Activated T-helper 1 cell treated with anti-CD3 and anti-CD28 coated beads, Interleukin-12 subunit alpha, Interleukin-12 subunit beta, Interleukin-2, Interleukin-4 antibody, amounts not matched to agents 30 ng/mL and 10 ng/mL and 1 ng/mL, durations not matched to agents 14 hours and 24 hours and 36 hours (primary cell): ENCODE measurements at places on chromosomes 3 and 15. TPM values are rescaled to one million over a fixed set of nuclear protein-coding genes. Genes with fewer than 3 reads are reported as not detected.

DNA sequence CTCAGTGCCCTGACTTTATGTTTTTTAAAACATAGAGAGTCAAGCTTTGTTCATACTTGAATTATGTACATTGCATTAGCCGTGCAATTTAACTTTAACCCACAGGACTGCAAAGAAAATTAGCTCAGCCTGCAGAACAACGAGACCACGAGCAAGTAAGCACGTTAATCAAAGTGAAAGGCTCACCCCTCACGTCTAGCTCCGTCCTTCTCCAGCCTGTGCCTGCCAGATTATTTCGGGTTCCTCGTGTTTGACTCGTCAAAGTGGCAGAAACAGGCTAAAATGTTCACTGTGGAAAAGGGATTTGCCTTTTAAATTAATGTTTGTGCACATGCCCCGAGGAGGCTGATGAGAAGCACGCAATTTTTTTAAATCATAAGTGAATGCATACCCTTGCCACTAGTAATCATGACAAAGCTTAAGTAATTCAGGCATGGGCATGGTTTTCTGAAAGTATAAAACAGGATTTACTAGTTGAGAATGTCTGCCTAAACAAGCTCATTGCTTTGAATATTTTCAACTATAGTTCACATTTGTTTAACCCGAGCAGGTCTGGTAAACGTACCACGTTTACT is 15.3 kb downstream of the ZBTB38 start:
- no peak for DNase-seq
- peaks cover 2% of the 10 kb centered on the region for H3K36me3 ChIP-seq
- H3K4me3 ChIP-seq, result no peak overlapping the region
- H3K27me3 ChIP-seq, result peaks cover 5% of the 10 kb centered on the region
- peaks cover 21% of the 10 kb centered on the region for H3K4me1 ChIP-seq

- no peak overlapping the region for H3K4me3 ChIP-seq
- no peaks in the 10 kb centered on the region for H3K27me3 ChIP-seq
- no peaks in the 10 kb centered on the region for H3K36me3 ChIP-seq
- H3K27ac ChIP-seq, result no peak overlapping the region
- no peaks in the 10 kb centered on the region for H3K4me1 ChIP-seq
Observed at GRCh38 chr3:155323063-155323666, 29.7 kb upstream of the STRIT1 start.

- H3K4me1 ChIP-seq, result no peaks in the 10 kb centered on the region
- no peak overlapping the region for H3K4me3 ChIP-seq
- H3K27me3 ChIP-seq, result peaks cover 3% of the 10 kb centered on the region
- H3K36me3 ChIP-seq, result no peaks in the 10 kb centered on the region
Observed at GRCh38 chr15:22231603-22232002, 151.3 kb downstream of the OR4M2 start.

DNA sequence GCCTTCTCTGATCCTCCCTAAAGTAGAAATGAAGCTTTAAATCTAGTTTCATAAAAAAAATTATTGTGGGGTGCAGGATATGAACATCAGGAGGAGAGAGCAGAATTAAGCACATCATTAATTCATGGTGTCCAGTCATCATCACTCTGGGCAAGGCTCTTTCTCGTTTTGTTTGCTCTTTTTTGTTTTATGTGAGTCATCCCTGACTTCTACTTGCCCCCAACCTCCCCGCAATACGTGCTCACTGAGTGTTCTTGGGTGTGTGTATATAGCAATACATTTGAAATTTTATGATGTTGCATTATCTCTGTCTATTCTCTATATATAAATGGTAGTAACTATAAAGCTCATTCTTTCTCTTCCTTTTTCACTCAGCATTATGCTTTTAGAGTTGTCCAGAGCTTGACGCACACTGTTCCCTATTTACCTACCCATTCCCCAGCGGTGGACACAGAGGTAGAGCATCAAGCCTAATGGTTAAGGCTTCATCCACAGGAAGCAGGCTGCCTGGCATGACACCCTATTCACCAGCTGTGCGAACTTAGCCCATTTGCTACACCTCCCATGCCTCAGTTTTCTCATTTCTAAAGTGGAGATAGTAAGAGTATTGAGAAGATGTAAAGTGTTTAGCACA is 72.3 kb downstream of the CD200R1L start:
- H3K36me3 ChIP-seq, result no peaks in the 10 kb centered on the region
- no peak overlapping the region for H3K4me3 ChIP-seq

The ABI3BP gene
- total RNA-seq, result not detected in 2 replicates

The CCR3 gene
- total RNA-seq, result 0.29 TPM in 1 of 2 replicates, not detected in the other

- H3K36me3 ChIP-seq, result no peaks in the 10 kb centered on the region
- H3K27ac ChIP-seq, result no peak overlapping the region
- no peak overlapping the region for H3K4me3 ChIP-seq
Observed at GRCh38 chr3:11434563-11435096, 162.4 kb downstream of the ATG7 start.

DNA sequence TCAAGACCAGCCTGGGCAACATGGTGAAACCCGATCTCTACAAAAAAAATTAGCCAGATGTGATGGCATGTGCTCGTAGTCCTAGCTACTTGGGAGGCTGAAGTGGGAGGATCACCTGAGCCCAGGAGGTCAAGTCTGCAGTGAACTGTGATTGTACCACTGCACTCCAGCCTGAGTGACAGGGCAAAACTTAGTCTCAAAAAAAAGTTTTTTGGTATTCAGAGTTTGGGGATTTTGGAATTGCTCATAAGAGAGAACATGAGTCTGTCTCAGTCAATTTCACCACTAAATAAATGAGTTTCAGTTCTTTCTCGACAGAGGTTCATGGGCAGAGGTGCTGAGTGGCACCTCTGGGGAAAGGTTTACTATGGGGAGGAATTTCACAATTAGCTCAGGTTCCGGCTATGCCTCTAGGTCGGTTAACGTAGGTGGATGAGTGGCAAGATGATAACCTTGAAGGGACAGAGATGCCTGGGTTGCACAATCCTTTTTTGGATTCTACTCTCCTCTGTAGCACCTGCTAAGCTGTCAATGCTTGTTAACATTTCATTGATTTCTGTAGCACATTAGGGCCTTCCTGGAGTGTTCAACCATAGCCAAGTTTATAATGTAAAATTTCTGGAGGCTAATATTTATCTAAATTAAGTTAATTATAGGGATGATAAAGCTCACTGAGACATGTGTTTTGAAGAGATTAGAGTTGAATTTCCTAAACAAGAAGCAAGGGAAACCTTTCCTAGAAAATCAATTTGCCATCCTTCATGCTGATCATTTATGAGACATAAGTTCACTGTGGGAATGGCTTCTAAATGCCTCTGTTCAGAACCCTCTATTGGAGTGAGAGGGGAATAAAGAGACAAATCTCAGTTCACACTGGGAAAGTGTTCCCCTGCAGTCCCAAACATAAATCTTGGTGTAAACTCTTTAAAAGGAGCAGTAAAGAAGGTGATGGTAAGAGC is 37.4 kb upstream of the DCP1A start:
- H3K4me3 ChIP-seq, result no peak overlapping the region
- H3K27ac ChIP-seq, result no peak overlapping the region
- DNase-seq, result no peak
- H3K27me3 ChIP-seq, result peaks cover 22% of the 10 kb centered on the region
- no peaks in the 10 kb centered on the region for H3K4me1 ChIP-seq

GRCh38 chr3:184296616-184297015 is 2.4 kb upstream of the PSMD2 start:
- no peak for DNase-seq
- H3K36me3 ChIP-seq, result peaks cover 18% of the 10 kb centered on the region
- H3K4me3 ChIP-seq, result peak overlapping the region; percentile 53
- peak overlapping the region; percentile 29 for H3K27ac ChIP-seq
- peaks cover 8% of the 10 kb centered on the region for H3K27me3 ChIP-seq

The SPTSSB gene
- total RNA-seq, result not detected in 2 replicates

GRCh38 chr3:81742581-81742980 is 18.9 kb downstream of the GBE1 start:
- H3K27me3 ChIP-seq, result no peaks in the 10 kb centered on the region
- DNase-seq, result no peak
- no peak overlapping the region for H3K27ac ChIP-seq
- peaks cover 4% of the 10 kb centered on the region for H3K36me3 ChIP-seq
- H3K4me3 ChIP-seq, result no peak overlapping the region
- peaks cover 8% of the 10 kb centered on the region for H3K4me1 ChIP-seq

DNA sequence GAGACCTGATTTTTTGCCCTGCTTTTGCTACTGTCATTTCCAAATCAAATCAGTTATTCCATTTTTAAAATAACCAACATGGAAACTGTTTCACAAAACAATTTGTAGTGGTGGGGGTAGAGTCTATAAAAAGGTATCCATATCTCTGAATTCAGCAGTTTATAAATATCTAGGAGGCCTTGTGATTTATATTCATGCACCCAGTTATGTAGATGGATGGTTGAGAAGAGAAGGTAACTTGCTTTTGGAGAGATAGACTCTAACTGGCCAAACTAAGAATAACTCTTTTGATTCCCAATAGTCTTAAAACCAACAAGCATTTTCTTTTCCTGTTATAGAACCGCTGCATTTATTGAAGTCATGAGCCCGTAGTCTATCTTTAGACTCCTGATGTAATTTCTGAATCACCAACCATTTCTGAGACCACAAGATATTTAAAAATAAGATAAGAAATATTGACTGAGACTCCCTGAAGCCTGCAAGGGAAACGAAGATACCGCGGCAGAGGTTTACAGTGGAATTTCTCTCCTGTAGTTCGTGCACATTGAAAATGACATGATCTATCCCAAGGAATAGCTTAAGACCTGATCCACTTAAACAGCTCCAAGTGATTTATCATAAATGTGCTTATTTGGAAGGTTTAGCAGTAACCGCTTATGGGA is 68.5 kb downstream of the SAMMSON start:
- peaks cover 5% of the 10 kb centered on the region for H3K27me3 ChIP-seq
- no peaks in the 10 kb centered on the region for H3K4me1 ChIP-seq
- H3K4me3 ChIP-seq, result no peak overlapping the region
- H3K36me3 ChIP-seq, result no peaks in the 10 kb centered on the region

GRCh38 chr15:82847703-82848102 is 38.3 kb downstream of the WHAMM start:
- no peak overlapping the region for H3K4me3 ChIP-seq
- H3K27me3 ChIP-seq, result peaks cover 17% of the 10 kb centered on the region
- H3K36me3 ChIP-seq, result peaks cover 4% of the 10 kb centered on the region
- no peak for DNase-seq
- H3K27ac ChIP-seq, result no peak overlapping the region
- H3K4me1 ChIP-seq, result peaks cover 8% of the 10 kb centered on the region

DNA sequence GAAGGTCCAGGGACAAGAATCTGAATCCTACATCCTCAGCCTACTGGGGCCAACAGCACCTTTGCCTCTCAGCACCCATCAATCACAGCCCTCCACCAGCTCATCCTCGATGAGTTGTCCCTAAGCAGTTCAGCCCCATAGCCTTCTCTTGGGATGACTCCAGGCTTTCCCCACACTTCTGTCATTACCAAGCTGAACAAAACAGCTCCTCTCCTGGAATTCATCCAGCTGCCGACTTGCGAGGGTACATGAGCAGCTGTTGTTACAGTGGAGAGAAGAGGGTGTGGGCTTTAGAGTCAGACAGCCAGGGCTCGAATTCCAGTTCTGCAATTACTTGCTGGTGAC is 69.0 kb upstream of the THBS1 start:
- DNase-seq, result no peak
- no peaks in the 10 kb centered on the region for H3K4me1 ChIP-seq
- no peak overlapping the region for H3K4me3 ChIP-seq
- H3K36me3 ChIP-seq, result no peaks in the 10 kb centered on the region

DNA sequence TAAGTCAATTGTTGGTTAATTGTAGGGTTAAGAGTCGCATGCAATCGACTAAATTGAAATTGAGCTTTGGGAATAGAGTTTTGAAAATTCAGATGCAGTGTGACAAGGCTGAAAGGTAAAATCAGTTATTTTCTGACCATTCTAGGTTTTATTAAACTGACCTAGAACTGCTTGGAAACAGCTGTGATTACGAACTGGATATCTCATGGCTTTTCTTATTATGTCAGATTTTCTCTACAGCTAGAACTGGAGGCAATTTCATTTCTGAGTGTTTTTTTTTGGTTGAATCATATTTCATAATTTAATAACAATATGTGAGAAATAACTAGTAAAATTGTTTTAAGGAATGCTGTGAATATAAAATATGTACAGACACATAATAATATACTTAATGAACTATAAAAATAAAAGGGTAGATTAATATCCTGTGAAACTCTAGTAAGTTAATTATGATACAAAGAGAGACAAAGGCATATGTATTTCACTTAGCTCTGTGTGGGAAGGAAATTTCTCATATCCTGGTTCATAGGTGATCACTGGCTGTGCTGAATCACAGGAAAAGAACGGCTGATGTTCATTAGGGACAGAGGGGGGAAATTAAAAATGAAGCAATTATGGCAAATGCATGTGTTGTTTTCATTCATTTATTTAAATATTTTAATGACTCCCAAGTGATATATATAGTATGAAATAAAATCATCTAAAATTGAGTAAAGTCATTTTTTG is 403.2 kb downstream of the ZIC1 start:
- no peaks in the 10 kb centered on the region for H3K36me3 ChIP-seq
- DNase-seq, result no peak
- no peaks in the 10 kb centered on the region for H3K4me1 ChIP-seq
- H3K27ac ChIP-seq, result no peak overlapping the region
- H3K4me3 ChIP-seq, result no peak overlapping the region
- H3K27me3 ChIP-seq, result no peaks in the 10 kb centered on the region

The UACA gene
- 0.57 and 1.2 TPM in 2 replicates for total RNA-seq

The SLC12A1 gene
- not detected in 2 replicates for total RNA-seq

GRCh38 chr15:92570391-92570790 is 85.2 kb downstream of the FAM174B start:
- no peak overlapping the region for H3K27ac ChIP-seq
- no peaks in the 10 kb centered on the region for H3K36me3 ChIP-seq
- H3K27me3 ChIP-seq, result peaks cover 9% of the 10 kb centered on the region

The FANCI gene
- 167 and 172 TPM in 2 replicates for total RNA-seq

GRCh38 chr15:85706779-85707518 is 87.8 kb downstream of the KLHL25 start:
- peaks cover 37% of the 10 kb centered on the region for H3K36me3 ChIP-seq

DNA sequence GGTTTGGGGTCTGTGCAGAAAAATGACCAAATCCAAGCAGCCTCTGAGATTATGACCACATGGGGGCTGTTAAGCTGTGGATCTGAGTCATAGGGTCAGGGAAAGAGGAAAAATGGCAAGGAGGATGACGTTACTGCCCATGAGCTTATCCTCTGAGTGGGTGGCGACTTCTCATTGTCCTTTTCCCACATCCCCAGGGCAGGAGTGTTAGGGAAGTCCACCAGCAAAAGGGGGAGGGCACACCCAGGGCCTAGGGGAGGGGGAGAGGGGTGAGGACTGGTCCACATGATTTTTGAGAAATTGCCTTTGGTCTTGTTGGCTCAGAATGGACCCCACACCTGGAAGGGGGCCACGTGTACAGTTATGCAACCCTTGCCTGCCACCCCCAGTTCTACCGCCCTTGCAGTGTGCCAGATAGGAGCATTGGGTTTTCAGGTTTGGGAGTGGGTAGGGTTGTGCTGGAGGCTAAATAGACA is 2.6 kb downstream of the CD276 start:
- no peak overlapping the region for H3K27ac ChIP-seq
- no peaks in the 10 kb centered on the region for H3K36me3 ChIP-seq
- peaks cover 29% of the 10 kb centered on the region for H3K4me1 ChIP-seq
- H3K4me3 ChIP-seq, result no peak overlapping the region
- H3K27me3 ChIP-seq, result peaks cover 48% of the 10 kb centered on the region

The TRIM71 gene
- total RNA-seq, result 0.08 TPM in 1 of 2 replicates, not detected in the other

The CFAP91 gene
- 0.24 TPM in 1 of 2 replicates, not detected in the other for total RNA-seq
